DMS153 (cell line): ENCODE measurements at places on chromosomes 3 and 15.

DNA sequence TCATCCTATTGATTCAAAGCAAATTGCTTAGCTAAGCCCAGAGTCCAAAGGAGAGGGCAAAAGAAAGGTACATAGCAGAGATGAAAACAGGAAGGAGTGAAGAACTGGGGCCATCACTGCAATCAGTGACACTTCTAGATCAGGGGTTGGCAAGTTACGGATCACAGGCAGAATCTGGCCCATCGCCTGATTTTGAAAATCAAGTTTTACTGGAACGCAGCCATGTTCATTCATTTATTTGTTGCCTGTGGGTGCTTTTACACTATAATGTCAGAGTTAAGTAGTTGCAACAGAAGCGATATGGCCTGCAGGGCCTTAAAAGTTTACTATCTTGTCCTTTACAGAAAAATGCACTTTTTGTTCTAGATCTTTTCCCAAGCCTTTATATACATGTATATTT is 271.7 kb upstream of the TOPAZ1 start:
- DNase-seq: no peak

DNA sequence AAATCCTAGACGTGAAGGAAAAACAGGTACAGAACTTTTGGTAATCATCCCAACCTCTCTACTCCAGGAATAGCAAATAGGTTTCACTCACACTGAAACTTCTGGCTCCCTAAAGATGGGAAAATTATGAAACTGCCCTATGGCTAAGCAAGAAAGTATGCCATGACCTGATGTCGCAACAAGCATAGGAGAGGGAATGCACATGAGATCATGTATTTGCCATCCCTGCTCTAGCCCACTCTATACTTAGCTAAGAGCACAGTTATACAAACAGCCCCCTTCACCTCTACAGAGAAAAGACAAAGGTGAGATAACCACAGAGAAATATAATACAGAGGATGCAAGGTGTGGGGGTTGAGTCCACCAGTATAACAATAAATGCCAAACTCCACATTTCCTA is 102.7 kb downstream of the TBC1D5 start:
- DNase-seq: no peak

- DNase-seq: no peak
These were observed 262.1 kb downstream of the IGSF11 start for GRCh38 chr3:118772547-118773011.

GRCh38 chr3:190855151-190855550 is 7.3 kb downstream of the GMNC start:
- DNase-seq: no peak

DNA sequence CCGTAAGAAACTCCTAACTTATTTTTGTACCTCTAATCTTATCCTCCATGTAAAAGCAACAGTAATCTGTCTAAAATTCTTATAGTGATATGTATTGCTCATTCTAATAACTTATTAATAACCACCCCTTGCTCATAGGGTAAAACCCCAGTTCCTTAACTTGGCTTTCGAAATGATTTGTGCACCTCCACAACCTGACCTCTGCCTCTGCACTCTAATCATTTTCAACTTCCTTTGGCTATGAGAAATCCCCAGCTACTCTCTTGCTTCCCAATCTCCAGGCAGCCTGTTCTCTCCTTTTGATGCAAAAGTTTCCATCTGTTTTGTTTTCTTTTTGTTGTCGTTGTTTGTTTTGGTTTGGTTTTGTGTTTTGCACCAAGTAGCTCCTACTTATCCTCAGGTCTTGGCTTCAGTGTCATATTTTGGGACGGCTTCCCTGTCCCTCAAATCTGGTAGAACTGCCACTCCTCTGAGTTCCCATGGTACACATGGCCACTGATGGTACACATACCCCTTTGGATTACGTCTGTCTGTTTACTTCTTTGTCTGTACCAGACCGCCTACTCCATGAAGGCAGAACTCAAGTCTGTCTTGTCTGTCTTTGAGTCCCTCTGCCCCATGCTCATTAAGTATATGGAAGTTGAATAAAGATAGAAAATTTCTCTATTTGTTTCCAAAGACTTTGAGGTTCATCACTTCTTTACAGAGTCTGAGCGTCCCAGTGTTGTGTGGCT is 105.6 kb upstream of the TGFBR2 start:
- DNase-seq: no peak

GRCh38 chr3:194872669-194872977 is 186.9 kb downstream of the FAM43A start:
- DNase-seq: no peak

- DNase-seq: no peak
These were observed 150.5 kb upstream of the POU1F1 start for GRCh38 chr3:87426918-87427317.

- DNase-seq: no peak
These were observed 10.7 kb downstream of the CHST14 start for GRCh38 chr15:40481341-40482074.

GRCh38 chr15:101112336-101113113 is 139.3 kb downstream of the CHSY1 start:
- DNase-seq: no peak

- no peak for DNase-seq
These were observed 177.0 kb downstream of the RAP2B start for GRCh38 chr3:153339065-153339464.

GRCh38 chr15:28885630-28886430 is at the start of gene APBA2:
Gene APBA2, plus strand, starts transcription at chr15:28885974. Its CDS starts 167,911 bp downstream, at chr15:29053885.
- no peak for DNase-seq

DNA sequence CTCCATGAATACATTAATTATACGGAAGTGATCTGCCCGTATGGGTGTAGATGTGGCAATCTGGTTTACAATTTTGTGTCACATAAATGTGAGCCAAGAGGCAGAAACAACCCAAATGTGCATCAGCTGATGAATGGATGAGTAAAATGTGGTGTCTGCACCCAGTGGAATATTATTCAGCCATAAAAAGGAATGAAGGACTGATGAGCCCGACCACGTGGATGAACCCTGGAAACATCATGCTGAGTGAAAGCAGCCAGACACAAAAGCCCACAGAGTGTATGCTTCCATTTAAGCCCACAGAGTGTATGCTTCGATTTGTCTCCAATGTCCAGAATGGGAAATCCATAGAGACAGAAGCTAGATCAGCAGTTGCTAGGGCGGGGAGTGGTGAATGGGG is 27.6 kb upstream of the FBLN2 start:
- DNase-seq: no peak

- no peak for DNase-seq
These were observed 34.6 kb downstream of the CDIN1 start for GRCh38 chr15:36614016-36614415.

- DNase-seq: no peak
These were observed 1.6 kb downstream of the SERP1 start for GRCh38 chr3:150544726-150545125.

GRCh38 chr3:120147072-120147871 is 53.0 kb upstream of the GSK3B start:
- peak; percentile 87 for DNase-seq

GRCh38 chr3:52890735-52891134 is 6.6 kb downstream of the STIMATE start:
- no peak for DNase-seq

- no peak for DNase-seq
These were observed 74.2 kb downstream of the EEFSEC start for GRCh38 chr3:128227507-128227906.
